GM12878 (cell line): ENCODE measurements at places on chromosomes 16 and 17. TPM values are rescaled to one million over a fixed set of nuclear protein-coding genes. Genes with fewer than 3 reads are reported as not detected.

The XAF1 gene
- 43.7 and 49.0 TPM in 2 replicates for total RNA-seq

The C16orf96 gene
- 0.05 and 0.08 TPM in 2 replicates for total RNA-seq

The CDRT15L2 gene
- total RNA-seq: not detected in 2 replicates

The SLC16A6 gene
- total RNA-seq: 7.6 and 8.1 TPM in 2 replicates

The ARL4D gene
- total RNA-seq: 1.2 and 1.5 TPM in 2 replicates

The CACNG1 gene
- not detected in 2 replicates for total RNA-seq

The HOXB7 gene
- 4.0 and 4.5 TPM in 2 replicates for total RNA-seq

The KCNG4 gene
- total RNA-seq: not detected in 2 replicates

The TBC1D3 gene
- not detected in 2 replicates for total RNA-seq

- no peaks in the 10 kb centered on the region for H3K4me1 ChIP-seq
- no peak overlapping the region for H3K4me3 ChIP-seq
- DNase-seq: no peak
- no peaks in the 10 kb centered on the region for H3K27me3 ChIP-seq
- no peak overlapping the region for H3K27ac ChIP-seq
These were observed 217.4 kb upstream of the ZFHX3 start for GRCh38 chr16:73265124-73265837.

GRCh38 chr17:40321961-40322357 is 13.0 kb downstream of the RARA start:
- H3K4me1 ChIP-seq: peaks cover 58% of the 10 kb centered on the region
- H3K36me3 ChIP-seq: no peaks in the 10 kb centered on the region
- peak overlapping the region; percentile 91 for H3K4me3 ChIP-seq

DNA sequence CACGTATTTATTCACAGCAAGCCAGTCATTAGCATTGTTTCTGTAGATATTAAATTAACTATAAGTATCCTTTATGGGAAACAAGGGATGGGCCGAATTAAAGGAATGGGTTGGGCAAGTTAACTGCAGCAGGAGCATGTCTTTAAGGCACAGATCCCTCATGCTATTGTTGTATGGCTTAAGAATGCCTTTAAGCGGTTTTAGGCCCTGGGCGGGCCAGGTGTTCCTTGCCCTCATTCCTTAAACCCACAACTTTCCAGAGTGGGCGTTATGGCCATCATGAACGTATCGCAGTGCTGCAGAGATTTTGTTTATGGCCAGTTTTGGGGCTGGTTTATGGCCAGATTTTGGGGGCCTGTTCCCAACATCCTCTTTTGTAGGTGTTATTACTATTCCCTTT is 9.1 kb downstream of the PHKB start:
- no peak overlapping the region for H3K4me3 ChIP-seq
- H3K27ac ChIP-seq: no peak overlapping the region
- no peak for DNase-seq
- H3K27me3 ChIP-seq: no peaks in the 10 kb centered on the region
- no peaks in the 10 kb centered on the region; the same call in 1 of the 2 replicates for H3K4me1 ChIP-seq

GRCh38 chr17:30112794-30113193 is 3.8 kb upstream of the NSRP1 start:
- peaks cover 7% of the 10 kb centered on the region for H3K4me1 ChIP-seq
- H3K4me3 ChIP-seq: no peak overlapping the region
- H3K36me3 ChIP-seq: no peaks in the 10 kb centered on the region
- DNase-seq: no peak

- no peak for DNase-seq
- H3K4me3 ChIP-seq: no peak overlapping the region
- H3K27me3 ChIP-seq: no peaks in the 10 kb centered on the region
- H3K27ac ChIP-seq: no peak overlapping the region
These were observed 28.9 kb downstream of the ZNF778 start for GRCh38 chr16:89246383-89246902.

- H3K4me3 ChIP-seq: no peak overlapping the region
- no peak for DNase-seq
- H3K27me3 ChIP-seq: no peaks in the 10 kb centered on the region
- H3K27ac ChIP-seq: no peak overlapping the region
These were observed 115.2 kb downstream of the RBFOX3 start for GRCh38 chr17:79495665-79496064.

DNA sequence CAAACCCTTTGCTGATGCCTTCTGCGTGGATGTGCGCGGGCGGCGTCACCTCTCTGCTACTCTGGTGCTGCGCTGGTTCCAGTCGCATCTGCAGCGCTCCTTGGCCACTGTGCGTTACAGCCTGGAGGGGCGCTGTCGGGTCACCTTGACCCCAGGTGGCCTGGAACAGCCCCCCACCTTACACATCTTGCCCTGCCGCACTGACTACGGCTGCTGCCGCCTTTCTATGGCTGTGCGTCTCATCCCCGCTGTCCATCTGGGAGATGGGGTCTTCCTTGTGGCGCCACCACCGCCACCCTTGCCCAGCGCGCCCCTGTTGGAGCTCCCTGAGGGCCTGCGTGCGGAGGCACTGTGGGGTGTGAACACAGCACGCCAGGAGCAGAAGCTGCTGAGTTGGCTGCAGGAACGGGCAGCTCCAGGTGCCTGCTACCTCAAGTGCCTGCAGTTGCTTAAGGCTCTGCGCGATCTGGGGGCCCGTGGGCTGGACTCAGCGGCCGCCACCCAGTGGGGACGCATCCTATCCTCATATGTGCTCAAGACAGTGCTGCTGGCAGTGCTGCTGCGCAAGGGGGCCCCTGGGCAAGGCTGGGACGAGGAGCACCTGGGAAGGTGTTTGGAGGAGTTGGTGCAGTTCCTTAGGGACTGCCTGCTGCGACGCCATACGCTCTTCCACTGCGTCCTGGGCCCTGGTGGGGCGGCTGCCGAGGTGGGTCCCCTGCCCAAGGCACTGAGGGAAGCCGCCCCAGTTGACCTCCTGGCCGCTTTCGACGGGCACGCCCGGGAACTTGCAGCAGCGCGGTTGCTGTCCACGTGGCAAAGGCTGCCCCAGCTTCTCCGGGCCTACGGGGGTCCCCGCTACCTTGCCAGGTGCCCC is 1.6 kb downstream of the ITPRIPL2 start:
- DNase-seq: no peak
- peaks cover 26% of the 10 kb centered on the region for H3K4me1 ChIP-seq
- H3K27me3 ChIP-seq: no peaks in the 10 kb centered on the region

- no peaks in the 10 kb centered on the region; the same call in 1 of the 2 replicates for H3K27me3 ChIP-seq
- H3K4me1 ChIP-seq: no peaks in the 10 kb centered on the region
- H3K4me3 ChIP-seq: no peak overlapping the region
- no peak for DNase-seq
- H3K27ac ChIP-seq: no peak overlapping the region
These were observed 17.2 kb downstream of the IQCK start for GRCh38 chr16:19735074-19735867.

DNA sequence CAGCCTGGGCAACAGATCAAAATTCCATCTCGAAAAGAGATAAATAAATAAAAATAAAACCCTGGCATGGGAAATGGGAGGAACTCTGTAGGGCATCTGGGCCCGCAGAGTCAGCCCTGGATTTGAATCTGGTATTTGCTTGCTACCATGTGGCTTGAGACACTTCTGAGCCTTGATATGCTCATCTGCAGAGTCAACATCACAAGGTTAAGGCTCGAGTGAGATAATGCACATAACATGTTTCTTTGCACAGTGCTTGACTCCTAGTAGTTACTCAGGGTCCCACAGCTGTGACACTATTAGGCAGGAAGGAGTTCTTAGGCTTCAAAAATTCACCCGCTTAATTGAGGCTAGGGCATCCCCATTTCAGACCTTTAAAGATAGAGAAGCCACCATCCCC is 21.3 kb downstream of the CDK5RAP3 start:
- H3K4me3 ChIP-seq: no peak overlapping the region
- peaks cover 13% of the 10 kb centered on the region for H3K4me1 ChIP-seq
- no peaks in the 10 kb centered on the region for H3K27me3 ChIP-seq
- no peak for DNase-seq
- H3K27ac ChIP-seq: no peak overlapping the region

GRCh38 chr16:75247249-75247648 is 4.2 kb downstream of the BCAR1 start:
- H3K4me1 ChIP-seq: peaks cover 24% of the 10 kb centered on the region
- no peak for DNase-seq
- H3K36me3 ChIP-seq: no peaks in the 10 kb centered on the region
- no peak overlapping the region for H3K27ac ChIP-seq
- no peaks in the 10 kb centered on the region for H3K27me3 ChIP-seq
